ENCODE measurements at places on chromosomes 11 and 22.

- DNase-seq: no peak
Measured at GRCh38 chr11:84886344-84886743, 740.8 kb downstream of the DLG2 start.

GRCh38 chr11:115279813-115280761 is 224.1 kb downstream of the CADM1 start:
- DNase-seq: no peak

GRCh38 chr22:46349681-46350080 is 14.2 kb downstream of the TRMU start:
- no peak for DNase-seq

GRCh38 chr11:78762105-78762504 is 187.4 kb upstream of the NARS2 start:
- no peak for DNase-seq

DNA sequence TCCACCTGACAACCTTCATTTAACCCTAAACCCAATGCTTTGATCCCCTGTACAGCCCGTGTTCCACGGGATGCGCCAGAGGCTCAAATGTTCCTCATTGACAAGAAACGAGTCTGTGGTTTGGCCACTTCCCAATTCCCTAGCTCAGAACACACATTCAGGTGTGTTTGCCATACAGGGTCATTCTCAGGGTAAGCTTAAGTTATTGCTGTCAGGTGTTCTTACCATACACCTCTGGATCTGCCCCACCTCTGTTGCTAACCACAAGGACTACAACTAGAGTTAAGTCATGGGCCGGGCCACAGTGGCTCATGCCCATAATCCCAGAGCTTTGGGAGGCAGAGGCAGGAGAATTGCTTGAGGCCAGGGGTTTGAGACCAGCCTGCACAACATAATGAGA is 45.6 kb upstream of the POLD3 start:
- DNase-seq: no peak

DNA sequence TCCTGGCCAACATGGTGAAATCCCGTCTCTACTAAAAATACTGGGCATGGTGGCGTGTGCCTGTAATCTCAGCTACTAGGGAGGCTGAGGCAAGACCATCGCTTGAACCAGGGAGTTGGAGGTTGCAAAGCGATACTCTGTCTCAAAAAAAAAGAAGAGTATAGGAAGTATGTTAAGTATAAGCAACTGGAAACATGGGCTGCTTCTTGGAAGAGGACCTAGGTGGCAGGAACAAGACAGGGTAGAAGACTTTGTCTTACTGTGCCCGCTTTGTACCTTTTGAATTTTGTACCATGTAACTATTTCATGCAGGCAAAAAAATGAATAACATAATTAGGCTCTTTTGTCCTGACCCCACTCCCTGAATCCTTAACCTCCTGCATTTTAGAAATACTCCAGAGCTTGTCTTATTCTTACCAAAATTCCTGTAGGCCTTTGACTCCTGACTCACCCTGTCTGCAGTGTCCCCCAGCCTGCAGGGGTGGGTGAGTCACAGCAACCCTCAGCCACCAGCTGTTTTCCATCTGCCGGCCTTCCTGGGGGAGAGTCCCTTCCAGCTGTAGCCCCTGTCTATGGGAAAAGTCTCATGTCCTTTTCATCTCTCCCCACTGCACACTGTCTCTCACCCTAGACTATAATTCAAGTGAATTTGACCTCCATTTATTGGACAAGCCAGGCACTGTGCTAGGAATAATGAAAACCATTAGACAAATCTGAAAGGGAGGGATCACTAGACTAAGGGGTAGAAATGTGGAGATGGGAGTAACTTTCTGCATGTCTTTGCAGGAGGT is 41.8 kb downstream of the TXN2 start:
- no peak for DNase-seq

GRCh38 chr22:36368359-36368983 is 19.3 kb downstream of the MYH9 start:
- DNase-seq: no peak

GRCh38 chr11:33543823-33544222 is 156.8 kb downstream of the C11orf91 start:
- DNase-seq: no peak

GRCh38 chr11:117435326-117435725 is 107.7 kb downstream of the CEP164 start:
- DNase-seq: no peak

GRCh38 chr22:35113341-35113740 is 47.4 kb downstream of the ISX start:
- DNase-seq: no peak

DNA sequence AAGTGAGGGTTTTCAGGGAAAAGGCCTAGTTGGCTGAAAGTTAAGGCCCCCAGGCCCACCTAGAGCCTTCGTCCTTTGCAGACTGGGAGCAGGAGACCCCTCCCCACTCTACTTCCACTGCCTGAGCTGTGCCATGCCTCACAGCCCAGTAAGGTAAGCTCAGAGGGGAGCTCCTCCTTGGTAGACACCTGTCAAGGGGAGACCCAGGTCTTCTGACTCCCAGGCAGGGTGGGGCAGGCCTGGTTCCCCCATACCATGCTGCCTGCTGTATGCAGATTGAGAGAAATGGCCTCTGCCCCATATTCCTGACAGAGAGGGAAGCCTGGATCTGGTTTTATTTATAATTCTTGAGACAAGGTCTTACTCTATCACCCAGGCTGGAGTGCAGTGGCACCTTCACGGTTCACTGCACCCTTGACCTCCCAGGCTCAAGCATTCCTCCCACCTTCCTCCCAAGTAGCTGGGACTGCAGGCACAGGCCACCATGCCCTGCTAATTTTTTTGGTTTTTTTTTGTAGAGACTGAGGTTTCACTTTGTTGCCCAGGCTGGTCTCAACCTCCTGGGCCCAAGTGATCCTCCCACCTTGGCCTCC is 697 bp downstream of the RAB36 start:
- DNase-seq: no peak

DNA sequence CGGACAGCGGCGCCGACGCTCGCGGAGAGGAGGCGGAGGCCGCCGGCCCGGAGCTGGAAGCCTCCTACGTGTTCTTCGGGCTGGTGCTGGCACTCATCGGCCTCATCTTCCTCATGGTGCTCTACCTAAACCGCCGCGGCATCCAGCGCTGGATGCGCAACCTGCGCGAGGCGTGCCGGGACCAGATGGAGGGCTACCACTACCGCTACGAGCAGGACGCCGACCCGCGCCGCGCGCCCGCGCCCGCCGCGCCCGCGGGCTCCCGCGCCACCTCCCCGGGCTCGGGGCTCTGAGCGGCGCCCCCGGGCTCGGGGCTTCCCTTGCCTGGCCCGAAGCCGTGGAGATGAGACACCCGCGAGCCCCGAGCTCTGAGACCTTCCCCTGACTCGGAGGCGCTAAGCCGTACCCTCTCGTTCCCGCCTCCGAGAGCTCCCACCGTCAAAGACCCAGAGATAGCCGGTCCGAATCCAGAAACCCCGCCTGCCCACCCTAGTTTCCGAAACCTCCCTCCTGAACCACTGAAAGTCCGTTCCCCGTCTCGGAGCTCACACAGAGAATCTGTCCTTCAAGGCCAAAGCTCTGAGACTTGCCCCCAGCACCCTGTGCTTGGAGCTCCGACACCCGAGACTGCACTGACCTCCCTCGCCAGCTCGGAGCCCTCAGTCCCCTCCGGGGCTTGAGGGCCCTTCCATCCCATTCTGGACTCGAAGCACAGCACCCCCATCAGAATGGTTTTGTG is 1.5 kb downstream of the TPBGL start:
- DNase-seq: no peak

DNA sequence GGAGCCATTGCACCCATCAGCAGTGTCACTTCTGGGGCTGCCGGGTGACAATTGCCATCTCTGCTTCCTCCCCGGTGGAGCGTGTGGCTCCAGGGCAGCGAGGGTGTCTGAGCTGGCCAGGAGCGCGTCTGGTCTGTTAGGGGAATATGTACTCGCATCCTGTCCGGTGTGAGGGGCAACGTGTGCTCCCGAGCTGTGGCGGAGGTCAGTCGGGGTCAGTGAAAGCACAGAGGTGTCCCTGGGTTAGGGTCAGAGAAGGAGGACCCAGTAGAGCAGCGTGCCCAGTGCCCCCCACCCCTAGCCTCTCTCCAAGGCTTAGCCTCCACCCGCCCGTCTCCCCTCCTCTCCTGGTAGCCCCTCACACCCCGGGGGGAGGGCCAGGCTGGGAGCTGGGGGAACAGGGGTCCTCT is 1.5 kb downstream of the CLCF1 start:
- no peak for DNase-seq

- no peak for DNase-seq
Measured at GRCh38 chr11:118216621-118217481, 8.0 kb downstream of the JAML start.

GRCh38 chr11:120021978-120022377 is 115.9 kb downstream of the TRIM29 start:
- DNase-seq: no peak

DNA sequence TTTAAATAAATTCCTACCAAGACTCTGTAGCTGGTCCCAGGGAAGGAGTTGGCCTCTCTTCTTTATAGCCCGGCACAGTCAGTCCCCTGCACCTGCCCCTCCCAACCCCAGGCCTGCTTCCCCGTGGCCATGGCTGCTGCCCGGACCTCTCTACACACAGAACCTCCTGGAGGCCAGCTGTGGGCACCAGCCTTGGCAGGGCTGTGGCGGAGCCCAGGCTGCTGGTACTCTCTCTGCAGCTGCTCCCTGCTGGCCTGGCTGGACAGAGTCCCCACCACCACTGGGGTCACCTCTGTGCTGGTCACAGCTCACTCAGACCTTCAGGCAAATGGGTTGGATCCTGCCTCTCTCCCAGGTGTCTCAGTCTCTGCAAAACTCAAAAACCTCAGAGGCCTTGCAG is 69.3 kb downstream of the LRP5 start:
- no peak for DNase-seq

DNA sequence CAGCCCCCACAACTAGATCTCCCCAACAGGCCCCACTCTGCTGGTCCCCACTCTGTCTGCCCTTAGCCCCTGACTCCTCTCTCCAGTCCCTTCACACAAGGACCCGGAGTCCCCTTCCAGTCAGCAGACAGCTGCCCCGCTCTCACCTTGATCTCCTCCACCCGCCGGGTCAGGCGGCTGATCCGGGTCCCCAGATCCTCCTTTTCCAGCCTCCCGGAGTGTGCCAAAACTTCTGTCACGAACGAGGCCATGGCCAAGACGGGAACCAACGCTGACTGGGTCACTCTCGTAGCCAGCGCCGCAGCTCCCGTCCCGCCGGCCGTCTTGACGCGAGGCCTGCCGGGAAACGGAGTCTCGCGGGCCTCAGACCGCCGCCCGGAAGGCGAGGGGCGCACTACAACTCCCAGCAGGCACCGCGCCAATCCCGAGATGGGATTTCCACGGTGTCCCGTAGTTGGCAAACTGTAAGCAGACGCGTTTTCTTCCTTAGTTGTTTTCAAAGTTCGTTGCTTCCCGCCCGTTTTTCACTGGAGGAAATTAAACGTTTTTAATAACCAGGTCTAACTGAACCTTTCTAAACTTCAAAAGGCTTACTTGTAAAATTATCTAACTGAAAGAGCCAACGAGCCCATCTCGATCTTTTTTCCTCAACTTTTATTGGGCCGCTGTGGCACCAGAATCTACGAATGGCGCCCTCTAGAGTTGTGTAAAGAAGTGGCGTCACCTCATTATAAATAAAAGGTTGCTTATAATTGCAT is at the start of gene ZW10:
TSS of gene ZW10 (minus strand) at position 277 of the 758 bp plus-strand sequence. CDS start at position 251, 26 bp downstream.
- peak; percentile 94 for DNase-seq

DNA sequence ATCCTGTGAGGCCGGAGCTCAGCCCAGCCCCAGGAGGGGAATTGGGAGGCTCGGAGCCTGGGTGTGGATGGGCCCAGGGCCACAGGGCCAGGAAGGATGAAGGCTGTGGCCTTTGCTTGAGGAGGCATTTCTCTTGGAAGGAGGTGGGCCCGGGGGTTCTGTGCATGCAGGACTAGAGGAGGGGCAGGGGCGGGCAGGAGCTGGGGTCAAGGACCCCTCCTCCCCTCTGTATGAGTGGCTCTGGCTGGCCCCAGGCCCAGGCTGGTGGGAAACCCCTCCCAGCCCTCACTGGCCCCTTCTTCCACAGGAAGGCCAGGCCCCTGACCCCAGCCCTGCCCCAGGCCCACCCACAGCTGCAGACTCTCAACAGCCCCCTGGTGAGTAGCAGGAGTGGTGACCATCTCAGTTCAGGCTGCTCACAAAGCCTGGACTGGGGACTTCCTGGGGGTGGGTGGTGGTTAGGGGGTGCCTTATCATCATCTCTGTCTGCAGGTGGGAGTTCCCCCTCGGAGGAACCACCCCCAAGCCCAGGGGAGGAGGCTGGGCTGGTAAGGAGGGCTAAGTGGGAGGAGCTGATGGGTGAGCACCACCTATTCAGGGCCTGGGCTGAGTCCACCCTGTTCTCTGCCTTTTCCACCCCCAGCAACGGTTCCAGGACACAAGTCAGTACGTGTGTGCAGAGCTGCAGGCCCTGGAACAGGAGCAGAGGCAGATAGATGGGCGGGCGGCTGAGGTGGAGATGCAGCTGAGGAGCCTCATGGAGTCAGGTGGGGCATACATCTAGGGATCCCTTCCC is 6.0 kb downstream of the KCNK7 start:
- DNase-seq: no peak

- no peak for DNase-seq
Measured at GRCh38 chr22:33625959-33626358, 294.3 kb downstream of the LARGE1 start.

DNA sequence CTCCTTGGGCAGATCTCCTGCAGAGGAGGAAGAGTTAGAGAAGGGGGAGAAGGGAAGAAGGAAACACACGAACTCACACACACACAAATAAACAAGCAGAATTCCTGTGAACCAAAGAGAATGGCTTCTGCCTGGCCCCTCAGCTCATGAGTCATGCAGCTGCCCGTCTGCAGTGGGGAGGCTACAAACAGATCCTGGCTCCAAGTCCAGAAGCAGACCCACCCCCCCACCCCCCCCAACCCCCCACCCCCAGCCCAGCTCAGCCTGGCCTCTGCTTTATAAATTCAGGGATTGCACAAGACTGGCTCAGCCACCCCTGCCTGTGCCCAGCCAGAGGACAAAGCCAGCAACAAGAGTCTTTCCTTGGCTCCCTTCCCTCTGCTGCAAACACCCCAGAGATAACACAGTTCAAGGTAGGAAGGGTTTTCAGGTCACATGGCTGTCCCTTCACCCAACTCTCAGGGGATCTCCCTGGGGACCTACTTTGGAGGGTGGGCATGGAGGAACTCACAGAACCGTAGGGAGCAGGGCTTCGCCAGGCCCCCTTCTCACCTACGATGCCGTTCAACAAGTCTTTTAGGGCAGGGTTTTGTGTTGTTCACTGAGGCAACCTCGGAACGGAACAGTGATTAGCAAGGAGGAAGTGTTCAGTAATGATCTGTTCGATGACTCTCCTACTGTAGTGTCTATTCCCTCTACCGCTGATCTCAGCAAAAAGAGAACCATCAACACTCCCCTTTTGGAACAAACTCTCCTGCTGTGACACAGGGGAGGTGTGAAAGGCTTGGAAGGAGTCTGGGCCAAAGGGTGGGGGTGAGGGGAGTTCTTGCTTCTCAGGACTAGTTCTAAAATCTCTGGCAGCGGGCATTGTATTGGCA is 35.5 kb downstream of the RPL27A start:
- no peak for DNase-seq

GRCh38 chr11:19955660-19956059 is 204.6 kb downstream of the DBX1 start:
- DNase-seq: no peak
